Activated CD4-positive, alpha-beta T cell treated with anti-CD3 and anti-CD28 coated beads for 1 hour (primary cell): ENCODE measurements at places on chromosomes 6 and 20.

- DNase-seq = no peak
These were observed 71.7 kb upstream of the LY86 start for GRCh38 chr6:6516666-6517458.

- peak; percentile 29 for DNase-seq
These were observed 24.7 kb upstream of the CCN6 start for GRCh38 chr6:112029045-112029822.

GRCh38 chr6:9086331-9086730, 651.0 kb upstream of the SLC35B3 start:
- no peak for DNase-seq

DNA sequence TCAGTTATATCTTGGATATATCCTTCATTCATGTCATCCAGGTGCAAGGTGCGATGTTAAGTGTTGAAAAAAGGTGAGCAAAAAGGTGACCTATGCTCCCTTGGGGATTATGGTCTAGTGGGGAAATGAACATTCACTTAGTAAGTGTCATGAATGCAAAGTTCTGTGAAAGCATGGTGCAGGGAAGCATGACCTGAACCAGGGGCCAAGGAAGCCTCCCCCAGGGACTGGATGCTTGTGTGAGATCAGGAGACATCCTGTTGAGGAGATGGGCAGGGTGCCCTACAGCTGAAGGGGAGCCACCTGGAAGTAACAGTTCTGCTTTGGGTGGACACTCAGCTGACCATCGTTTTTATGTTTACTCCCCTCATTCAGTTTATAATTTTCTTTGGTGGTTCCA, 179.5 kb downstream of the SYNDIG1 start:
- no peak for DNase-seq

DNA sequence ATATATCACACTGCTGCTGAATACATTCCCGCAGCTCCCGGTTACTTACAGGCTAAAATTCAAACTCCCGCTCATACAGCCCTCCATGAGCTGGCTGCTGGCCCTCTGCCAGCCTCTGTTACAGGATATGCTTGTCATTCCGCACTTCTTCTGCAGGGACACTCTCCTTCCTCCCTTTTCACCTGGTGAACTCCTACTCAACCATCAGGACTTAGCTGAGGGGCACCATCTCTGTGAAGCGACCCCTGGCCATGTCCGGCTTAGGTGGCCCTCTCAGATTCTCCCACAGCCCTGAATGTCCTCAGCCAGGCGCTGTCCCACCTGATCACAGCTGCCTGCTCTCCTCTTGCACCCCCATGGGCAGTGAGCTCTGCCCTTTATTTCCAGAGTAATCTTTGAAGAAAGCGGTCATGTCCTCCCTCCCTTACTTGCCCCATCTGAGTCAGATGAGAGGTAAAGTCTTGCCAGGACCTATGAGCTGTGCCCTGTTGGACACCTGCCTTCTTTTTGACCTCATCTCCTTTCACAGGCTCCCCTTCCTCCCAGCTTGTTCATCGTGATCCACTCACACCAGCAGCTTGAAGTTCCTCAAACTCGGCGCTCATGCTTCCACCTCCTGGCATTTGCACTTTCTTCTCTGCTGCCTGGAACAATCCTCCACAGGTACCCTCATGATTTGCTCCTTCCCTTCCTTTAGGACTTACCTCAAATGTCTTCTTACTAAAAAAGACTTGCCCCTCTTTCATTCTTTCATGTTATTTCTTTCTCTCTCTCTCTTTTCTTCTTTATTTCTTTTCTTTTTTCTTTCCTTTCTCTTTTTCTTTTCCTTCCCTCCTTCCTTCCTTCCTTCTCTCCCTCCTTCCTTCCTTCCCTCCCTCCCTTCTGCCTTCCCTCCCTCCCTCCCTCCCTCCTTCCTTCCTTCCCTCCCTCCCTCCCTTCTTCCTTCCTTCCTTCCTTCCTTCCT, 5.6 kb downstream of the CYP24A1 start:
- no peak for DNase-seq

DNA sequence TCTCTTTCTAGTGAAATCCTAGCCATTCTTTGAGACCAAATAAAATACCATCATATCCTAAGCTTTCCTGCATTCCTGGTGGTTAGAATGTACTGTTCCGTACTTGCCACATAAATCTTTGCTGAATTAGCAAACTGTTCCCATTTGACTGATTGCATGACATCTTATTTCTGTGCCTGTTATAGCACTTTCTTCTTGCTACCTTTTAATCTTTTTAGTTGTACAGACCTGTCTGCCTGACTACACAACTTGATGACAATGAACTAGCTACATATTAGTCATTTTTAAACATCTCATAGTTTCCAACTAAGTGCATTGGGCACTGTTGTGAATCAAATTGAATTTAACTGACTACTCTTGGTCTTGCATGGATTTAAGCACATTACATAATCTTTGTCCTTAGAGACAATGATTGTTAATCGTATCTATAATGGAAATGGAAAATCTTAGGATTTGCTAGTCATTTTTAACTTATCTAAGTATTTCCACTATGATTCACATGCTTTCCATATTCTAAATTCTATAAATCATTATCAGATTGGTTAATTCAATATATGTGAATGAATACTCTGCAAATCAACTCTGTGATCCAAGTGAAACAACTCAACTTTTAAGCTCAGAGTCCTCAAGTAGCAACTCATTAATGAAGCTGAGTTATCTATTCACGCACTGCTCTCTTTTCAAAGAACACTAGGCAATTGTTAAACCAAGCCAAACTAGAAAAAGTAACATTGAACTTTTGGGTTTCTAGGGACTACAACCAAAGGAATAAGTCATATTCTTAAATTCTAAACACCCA, 109.0 kb downstream of the TNFRSF21 start:
- no peak for DNase-seq

DNA sequence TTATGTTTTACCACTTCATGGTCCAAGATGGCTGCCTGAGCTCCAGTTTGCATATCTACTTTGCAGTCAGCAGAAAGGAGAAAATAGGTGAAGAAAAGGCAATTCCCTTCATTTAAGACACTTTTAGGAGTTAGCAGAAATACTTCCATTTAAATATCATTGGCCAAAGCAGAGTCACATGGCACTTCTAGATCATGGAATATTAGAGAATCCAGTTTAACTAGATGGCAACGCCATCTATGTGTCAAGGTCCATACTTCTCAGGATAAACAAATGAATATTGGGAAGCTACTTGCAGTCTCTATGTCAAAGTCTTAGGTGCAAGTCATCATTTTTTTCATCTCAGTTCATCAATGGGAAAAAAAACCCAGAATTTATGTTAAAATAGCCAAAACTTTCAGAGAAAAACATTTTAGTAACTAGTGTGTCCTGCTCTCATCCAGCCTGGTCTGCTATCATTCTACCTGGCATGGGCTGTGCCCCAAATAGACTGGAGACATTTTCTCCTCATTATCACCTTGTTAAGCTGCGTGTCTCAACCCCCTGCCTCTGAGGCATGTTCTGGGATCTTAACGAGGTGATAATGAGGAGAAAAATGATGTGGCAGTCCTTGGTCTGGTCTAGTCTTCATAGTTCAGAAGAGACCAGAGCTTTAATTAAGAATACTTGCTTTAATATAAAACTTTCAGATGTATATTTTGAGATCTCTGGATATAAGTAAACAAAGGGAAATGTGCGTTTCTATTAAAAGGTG, 227.3 kb downstream of the TBX18 start:
- DNase-seq = no peak

DNA sequence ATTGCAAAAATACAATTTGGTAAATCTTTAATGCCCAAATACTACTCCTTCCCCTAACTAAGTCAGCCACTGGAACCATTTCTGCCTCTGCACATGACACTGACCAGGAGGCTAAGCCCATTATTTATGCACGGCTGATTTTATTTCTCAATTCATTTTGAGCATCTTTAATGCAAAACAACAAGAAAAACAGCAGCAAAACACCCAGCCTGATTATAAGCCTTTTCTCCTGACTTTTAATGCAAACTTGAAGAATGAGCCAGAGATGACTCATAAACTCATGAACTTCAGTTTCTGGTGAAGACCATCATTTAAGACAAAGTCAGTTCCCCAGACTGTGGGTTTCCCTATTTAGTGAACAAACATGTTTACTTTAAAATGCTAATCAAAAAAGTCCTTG, 51.6 kb downstream of the CYP24A1 start:
- no peak for DNase-seq

DNA sequence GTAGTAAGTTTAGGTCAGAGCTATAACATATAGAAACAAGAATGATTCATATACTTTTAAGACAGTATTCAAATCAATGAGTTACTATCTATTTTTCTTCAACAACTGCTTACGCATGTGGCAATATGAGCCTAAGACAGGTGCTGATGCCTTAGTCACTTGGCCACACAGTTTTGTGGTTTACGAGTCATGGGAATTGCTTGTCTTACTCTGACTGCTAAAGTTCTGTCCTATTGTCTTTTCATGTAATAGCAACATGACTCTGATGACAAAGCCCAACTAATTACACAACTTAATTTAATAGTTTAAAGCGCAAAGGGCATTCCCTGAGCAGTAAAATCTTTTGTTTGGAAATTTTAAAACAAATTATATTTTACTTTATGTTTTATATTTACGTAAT, 159.3 kb upstream of the CENPW start:
- DNase-seq = no peak

- no peak for DNase-seq
These were observed 364.3 kb upstream of the SPTLC3 start for GRCh38 chr20:12644461-12644860.

DNA sequence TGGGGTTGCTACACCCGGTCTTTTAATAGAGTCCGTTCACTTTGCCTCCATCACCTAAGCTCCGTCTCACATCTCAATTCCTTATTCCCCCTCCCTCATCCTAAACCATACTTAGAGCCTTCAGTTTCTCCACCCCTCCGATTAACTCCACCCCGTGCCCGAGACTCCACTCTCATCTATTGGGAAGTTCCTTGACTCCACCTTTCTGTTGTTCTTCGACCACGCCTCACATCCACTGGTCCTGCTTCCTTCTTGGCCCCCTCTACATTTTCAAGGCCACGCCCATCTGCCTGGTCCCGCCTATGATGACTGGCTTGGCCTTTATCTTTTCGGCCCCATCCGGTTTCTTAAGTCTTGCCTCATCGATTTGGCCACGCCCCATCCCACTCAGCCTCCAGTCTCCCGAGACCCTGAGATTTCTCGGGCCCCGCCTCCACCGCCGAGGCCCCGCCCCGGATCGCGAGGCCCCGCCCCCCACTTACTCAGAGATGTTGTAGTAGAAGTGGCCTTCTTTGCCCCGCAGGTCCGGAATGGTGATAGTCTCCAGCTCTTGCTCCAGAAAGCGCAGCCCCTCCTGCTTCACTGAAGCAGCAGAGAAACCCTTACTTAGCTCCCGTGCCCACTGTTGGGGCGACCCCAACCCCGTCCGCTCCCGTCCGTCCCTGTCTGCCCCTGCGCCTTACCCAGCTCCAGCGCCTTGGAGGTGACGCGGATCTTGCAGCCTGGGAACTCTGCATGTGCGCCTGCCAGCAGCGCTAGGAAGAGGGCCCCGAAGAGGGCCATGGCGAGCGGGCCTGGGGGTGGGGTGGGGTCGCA, 1.1 kb downstream of the PLTP start:
- peak; percentile 68 for DNase-seq

DNA sequence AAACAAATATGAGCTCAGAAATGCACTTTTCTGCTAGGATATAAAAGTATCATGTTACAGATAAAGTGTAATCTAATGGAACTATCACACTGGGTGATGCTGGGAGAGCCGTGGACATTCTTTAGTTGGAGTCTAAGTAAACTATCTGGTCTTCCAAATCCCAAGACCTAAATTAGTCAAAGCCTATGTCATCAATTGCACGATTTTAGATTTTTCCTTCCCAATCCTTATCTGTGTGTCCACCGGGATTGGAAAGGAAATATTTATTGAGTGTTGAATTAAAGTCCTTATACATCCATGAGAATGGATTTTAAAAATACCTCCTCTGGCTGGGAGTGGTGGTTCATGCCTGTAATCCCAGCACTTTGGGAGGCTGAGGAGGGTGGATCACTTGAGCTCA, 19.6 kb upstream of the MRAP2 start:
- DNase-seq = no peak

- DNase-seq = peak; percentile 37
These were observed 48.4 kb downstream of the CPXM1 start for GRCh38 chr20:2751878-2752566.

DNA sequence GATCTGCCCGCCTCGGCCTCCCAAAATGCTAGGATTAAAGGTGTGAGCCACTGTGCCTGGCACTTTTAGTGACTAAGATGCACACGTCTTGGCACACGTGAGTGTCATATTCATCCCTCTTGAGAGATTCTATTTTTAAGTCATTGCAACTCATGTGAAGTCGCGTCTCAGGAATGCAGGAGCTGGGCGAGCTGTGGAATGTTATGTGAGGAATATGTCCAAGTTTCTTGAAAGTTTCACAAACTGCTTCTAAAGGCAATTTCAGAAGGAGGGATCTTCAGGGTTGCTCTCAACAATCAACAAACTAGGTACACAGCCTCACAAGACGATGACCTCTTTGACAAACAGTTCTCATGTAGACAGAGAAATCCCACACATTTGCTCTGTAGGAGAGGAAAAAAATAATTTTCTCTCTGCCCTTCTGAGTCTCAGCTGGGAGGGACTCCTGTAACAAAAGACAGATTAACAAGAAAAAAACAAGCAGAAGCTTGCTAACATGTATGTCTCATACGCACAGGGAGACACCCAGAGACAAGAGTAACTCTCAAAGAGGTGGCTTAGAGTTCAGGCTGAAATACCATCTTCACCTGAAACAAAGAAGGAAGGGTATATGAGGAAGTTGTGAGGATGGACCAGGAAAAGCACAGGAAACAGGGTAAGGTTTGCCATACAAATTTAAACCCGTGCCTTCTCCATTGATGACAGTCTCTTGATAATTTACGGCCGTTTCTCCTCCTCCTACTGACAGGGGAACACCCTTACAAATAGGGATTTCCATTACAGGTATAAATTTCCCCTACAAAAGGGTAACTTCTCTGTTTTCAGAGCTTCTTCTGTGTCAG, 45.3 kb upstream of the FAM50B start:
- DNase-seq = no peak

DNA sequence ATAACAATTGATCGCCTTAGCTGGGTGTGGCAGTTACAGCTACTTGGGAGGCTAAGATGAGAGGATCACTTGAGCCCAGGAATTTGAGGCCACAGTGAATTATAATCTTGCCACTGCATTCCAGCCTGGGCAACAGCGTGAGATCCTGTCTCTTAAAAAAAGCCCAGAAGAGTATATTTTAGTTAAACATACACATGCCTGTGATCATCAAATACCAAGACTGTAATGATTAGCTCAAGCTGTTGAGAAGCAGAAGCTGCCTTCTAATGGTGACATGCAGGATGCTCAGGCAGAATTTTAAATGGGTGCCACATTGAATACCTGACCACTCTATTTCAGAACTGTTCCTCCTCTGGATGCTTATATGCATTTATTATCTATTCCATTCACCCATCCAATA, 8.9 kb upstream of the TMEM14A start:
- no peak for DNase-seq

DNA sequence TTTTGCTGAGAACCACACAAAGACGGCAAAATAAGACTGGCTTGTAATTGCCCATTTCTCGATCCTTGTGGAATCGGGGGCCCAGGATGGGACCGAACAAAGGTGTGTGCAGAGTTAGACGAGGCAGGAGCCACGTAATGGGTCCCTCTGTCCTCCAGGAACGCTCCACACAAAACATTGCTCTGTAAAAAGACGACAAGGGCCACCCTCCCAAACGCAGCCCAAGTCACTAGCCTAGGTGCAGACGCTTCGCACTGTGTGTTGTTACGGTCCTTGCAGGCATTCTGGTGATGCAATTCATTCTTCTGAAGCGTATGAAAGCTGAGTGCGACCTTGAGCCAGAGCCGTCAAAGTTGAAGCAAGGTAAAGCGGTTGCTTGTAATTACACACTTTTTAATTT, 363.4 kb downstream of the TAF4 start:
- no peak for DNase-seq

GRCh38 chr20:25509084-25509483, 76.2 kb downstream of the NINL start:
- DNase-seq = no peak
